CD4-positive, alpha-beta memory T cell (primary cell): ENCODE measurements at places on chromosomes 1 and 21. TPM values are rescaled to one million over a fixed set of nuclear protein-coding genes. Genes with fewer than 3 reads are reported as not detected.

GRCh38 chr1:208767816-208768215 lies 523.6 kb upstream of the PLXNA2 start:
- no peaks in the 10 kb centered on the region for H3K4me1 ChIP-seq
- H3K36me3 ChIP-seq = no peaks in the 10 kb centered on the region
- no peak overlapping the region for H3K27ac ChIP-seq
- H3K27me3 ChIP-seq = no peaks in the 10 kb centered on the region

DNA sequence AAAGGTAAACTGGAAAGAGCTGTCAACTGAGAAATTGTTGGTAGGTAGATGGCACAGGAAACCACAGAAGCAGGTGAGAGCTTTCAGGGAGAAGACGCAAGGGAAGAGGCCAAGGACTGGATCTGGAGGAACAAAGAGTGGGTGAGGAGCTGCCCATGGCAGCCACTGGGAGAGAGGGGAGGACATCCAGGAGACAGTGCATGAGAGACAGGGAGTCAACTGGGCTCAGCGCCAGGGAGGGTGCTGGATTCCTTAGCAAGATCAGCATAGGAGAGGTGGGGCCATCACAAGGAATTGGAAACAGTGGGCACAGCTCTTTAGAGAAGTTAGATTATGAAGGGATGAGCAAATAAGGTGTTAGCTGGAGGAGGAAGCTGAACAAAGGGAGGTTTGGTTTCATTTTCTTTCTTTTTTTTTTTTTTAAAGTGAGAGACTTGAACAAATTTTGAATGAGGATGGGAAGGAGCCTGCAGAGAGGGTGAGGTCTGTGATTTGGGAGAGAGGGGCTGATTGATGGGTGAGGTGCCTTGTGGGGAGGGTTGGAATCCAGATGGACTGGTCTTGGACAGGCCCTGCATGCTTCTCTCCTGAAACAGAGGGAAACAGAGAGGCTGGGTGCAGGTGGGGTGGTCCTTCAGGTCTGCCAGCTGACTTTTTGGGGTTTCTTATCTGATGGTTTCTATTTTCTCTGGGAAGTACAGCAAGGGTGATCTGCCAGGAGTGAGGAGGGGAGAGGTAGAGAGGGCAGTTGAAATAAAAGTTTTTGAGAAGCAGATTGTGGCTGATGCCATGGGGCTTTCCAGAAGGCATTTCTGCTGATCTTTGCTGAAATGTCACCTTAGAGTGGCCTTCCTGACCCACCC lies 5.4 kb downstream of the CYP4B1 start:
- no peaks in the 10 kb centered on the region for H3K36me3 ChIP-seq
- H3K4me1 ChIP-seq = no peaks in the 10 kb centered on the region
- no peak overlapping the region for H3K27ac ChIP-seq
- no peaks in the 10 kb centered on the region for H3K27me3 ChIP-seq
- H3K4me3 ChIP-seq = no peak overlapping the region

DNA sequence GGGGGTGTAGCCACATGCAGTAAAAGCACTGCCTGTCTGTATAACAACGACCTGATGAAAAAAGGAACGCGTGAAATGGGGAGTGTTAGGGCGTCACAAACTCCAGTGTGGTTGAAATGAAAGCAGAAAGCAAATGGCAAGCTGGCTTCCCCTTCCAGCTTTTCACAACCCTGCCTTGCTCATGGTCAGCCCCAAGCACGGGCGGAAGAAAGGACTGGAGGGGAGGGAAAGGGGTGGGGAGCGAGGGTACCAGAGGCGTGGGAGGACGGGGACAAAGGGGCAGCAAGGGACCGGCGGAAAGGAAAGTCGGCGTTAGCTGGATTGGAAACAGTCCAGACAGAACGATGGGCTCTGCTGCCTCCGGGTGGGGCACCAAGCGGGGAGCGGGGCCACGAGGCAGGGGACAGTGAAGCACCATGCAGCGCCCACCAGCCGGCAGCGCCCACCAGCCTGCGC lies 9.6 kb downstream of the VPS26C start:
- peak overlapping the region; percentile 65 for H3K4me3 ChIP-seq
- peak overlapping the region; percentile 74 for H3K27ac ChIP-seq
- H3K36me3 ChIP-seq = peaks cover 3% of the 10 kb centered on the region
- H3K27me3 ChIP-seq = no peaks in the 10 kb centered on the region
- H3K4me1 ChIP-seq = peaks cover 25% of the 10 kb centered on the region

DNA sequence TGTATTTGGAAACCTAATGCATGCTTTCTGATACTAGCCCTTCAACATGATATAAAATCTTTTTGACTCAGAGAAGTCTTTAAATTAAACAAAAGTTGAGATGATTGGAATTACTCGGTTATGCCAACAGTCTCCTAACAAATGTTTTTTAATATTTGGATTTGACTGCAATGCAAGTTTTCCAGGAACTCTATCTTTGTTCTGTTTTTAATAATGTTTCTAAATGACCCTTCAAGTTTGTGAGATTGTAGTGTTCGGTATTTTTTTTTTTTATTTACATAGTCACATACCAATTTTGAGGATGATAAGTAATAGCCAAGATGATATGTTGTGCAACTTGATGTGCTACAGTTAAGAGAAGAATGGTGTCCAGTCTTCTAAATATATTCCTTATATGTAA lies 258.0 kb downstream of the FMN2 start:
- H3K4me1 ChIP-seq = no peaks in the 10 kb centered on the region
- DNase-seq = no peak
- H3K27ac ChIP-seq = no peak overlapping the region

DNA sequence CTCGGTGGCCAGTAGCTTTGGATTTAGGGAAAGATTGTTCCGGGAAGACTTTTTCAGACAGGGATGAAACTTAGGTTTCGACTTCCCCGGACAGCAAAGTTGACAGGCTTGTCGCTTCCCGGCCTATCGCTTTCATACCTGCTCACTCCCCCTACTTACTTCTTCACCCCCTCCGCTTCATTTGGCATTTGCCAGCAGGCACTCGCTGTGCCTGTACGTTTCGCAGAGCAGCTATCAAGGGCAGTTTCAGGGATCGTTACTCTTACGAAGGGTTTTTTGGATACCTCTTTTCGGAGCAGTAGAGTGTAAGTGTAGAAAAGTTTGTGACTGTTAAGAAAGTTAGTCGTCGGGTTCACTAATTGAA lies 393 bp downstream of the BLZF1 start:
- peaks cover 6% of the 10 kb centered on the region for H3K36me3 ChIP-seq
- peaks cover 41% of the 10 kb centered on the region for H3K4me1 ChIP-seq
- H3K27me3 ChIP-seq = no peaks in the 10 kb centered on the region
- H3K4me3 ChIP-seq = peak overlapping the region; percentile 96
- H3K27ac ChIP-seq = peak overlapping the region; percentile 71

DNA sequence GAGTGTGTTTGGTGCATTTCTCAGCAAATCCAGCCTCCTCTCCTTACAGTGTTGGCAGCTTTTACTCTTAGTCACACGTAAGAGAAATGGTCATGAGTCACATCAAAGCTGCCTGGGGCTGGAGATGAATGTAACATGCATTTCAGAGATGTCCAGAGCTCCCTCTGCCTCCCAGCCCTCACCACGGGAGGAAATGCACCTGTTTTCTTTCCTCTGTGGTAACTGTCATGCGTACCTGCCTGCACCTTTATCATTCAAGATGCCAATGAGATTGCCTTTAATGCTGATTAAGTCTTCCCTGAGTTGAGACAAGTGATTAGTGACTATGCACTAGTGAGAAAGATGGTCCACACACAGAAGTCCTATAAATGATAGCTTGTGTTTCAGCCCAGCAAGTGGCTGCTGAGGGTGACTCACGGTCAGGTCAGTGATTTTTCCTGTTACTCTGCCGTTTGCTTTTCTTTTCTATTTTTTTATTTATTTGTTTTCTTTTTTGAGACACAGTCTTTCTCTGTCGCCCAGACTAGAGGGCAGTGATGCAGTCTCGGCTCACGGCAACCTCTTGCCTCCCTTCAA lies 277.3 kb upstream of the FMN2 start:
- no peak overlapping the region for H3K27ac ChIP-seq
- H3K4me3 ChIP-seq = no peak overlapping the region
- peak; percentile 5 for DNase-seq

DNA sequence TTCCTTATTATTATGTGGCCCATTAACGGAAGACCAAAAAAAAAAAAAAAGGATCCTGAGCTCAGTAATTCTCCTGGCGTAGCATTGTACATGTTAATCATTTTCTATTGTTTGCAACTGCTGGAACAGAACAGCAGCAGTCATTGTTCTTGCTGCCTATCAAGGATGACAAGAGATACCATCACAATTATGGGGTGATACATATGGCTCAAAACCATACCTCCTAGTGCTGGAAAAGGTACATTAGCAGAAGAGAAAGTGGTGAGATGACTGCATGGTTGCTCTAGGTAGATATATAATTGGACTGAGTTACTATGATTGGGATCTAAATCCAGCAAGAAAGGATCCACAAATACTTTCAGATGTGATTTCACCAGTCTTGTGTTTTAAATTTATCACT lies 13.3 kb upstream of the TLR5 start:
- H3K27ac ChIP-seq = no peak overlapping the region
- H3K36me3 ChIP-seq = no peaks in the 10 kb centered on the region
- no peak overlapping the region for H3K4me3 ChIP-seq
- H3K4me1 ChIP-seq = no peaks in the 10 kb centered on the region
- H3K27me3 ChIP-seq = no peaks in the 10 kb centered on the region
- no peak for DNase-seq

DNA sequence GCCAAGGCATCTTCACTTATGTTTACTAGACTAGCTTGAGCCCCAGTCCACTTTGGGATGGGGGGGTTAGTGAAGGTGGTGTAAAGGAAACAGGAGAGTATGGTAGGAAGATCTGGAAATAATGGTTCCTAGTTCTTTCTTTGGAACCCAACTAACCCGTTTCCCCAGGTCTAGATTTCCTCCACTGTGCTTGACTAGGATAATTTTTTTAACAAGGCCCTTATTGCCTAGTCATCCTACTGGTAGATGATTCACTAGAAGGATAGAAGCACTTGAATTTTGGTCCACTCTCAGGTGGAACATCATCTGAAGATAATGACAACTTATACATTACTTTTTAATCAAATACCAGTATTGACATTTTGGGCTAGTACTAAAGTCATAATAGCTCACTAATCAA lies 45.9 kb upstream of the MYOCOS start:
- DNase-seq = no peak
- no peak overlapping the region for H3K27ac ChIP-seq
- peaks cover 8% of the 10 kb centered on the region for H3K4me1 ChIP-seq
- H3K27me3 ChIP-seq = no peaks in the 10 kb centered on the region
- no peak overlapping the region for H3K4me3 ChIP-seq

DNA sequence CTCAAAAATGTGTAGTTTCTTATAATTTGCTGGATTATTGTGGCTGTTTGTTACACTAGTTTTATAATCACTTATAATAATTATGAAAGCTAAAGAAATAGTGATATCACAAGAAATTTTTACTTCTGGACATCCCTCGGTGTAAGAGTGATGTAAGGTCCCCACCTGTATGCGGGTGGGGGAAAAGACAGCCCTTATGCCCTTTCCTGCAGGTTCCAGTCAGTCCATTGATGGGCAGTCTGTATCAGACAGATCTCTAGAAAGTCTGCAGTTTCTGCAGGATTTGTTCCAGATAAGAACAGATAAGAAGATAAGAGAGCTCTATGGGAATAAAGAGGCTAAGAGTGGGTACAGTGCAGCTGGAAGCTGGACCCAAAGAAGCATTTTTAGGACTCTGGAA lies 89.3 kb downstream of the NTNG1 start:
- H3K27ac ChIP-seq = no peak overlapping the region
- DNase-seq = no peak
- H3K4me1 ChIP-seq = no peaks in the 10 kb centered on the region

GRCh38 chr1:8878448-8878697 lies at the start of gene ENO1:
TSS of gene ENO1 (minus strand) at chr1:8878686. CDS start at chr1:8874908, 3,778 bp downstream.
- H3K36me3 ChIP-seq = peaks cover 8% of the 10 kb centered on the region
- H3K4me3 ChIP-seq = peak within 1 kb of the TSS; percentile 73
- H3K27me3 ChIP-seq = no peaks in the 10 kb centered on the region
- DNase-seq = no peak
- H3K4me1 ChIP-seq = peaks cover 51% of the 10 kb centered on the region
- H3K27ac ChIP-seq = peak within 1 kb of the TSS; percentile 89

DNA sequence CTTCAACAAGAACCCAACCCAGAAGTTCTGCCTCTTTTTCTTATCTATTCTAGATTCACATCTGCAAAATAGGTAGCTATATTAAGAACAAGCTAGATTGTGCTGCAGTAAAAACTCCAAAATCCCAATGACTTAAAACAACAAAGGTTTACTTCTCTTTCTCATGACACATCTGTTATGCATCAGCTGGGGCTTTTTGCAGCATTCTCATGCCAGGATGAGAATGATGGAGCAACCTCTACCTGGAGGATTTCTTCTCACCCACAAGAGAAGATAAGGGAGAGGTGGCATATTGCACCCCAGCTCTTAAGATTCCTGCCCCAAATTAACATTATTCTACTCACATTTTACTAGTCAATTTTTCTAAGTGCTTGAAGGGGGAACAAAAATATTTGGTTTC lies 152.3 kb upstream of the SPAG17 start:
- H3K27ac ChIP-seq = no peak overlapping the region
- H3K27me3 ChIP-seq = no peaks in the 10 kb centered on the region
- DNase-seq = no peak
- H3K4me3 ChIP-seq = no peak overlapping the region
- H3K4me1 ChIP-seq = no peaks in the 10 kb centered on the region

GRCh38 chr1:162757476-162757875 lies 33.0 kb upstream of the HSD17B7 start:
- no peak for DNase-seq
- no peak overlapping the region for H3K4me3 ChIP-seq
- no peaks in the 10 kb centered on the region for H3K36me3 ChIP-seq

DNA sequence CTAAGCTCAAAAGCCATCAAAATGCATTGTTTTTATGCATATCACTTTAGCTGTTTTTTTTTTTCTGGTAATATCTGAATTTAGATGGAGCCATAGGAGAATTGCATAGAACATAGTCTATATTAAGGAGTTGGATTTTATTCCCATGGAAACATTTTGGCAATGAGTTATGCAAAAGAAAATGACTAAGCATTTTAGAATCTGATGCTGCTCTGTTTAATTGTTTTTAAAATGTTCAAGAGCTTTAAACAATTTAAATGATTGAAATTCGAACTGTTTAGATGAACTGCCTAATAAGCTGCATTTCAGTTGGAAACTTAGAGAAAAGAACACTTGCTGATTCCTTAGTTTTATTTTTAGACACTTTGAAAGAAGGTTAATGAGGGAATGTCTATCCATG lies 1531.5 kb upstream of the B3GALT2 start:
- no peak overlapping the region for H3K27ac ChIP-seq
- H3K4me3 ChIP-seq = no peak overlapping the region
- no peaks in the 10 kb centered on the region for H3K4me1 ChIP-seq
- DNase-seq = no peak

DNA sequence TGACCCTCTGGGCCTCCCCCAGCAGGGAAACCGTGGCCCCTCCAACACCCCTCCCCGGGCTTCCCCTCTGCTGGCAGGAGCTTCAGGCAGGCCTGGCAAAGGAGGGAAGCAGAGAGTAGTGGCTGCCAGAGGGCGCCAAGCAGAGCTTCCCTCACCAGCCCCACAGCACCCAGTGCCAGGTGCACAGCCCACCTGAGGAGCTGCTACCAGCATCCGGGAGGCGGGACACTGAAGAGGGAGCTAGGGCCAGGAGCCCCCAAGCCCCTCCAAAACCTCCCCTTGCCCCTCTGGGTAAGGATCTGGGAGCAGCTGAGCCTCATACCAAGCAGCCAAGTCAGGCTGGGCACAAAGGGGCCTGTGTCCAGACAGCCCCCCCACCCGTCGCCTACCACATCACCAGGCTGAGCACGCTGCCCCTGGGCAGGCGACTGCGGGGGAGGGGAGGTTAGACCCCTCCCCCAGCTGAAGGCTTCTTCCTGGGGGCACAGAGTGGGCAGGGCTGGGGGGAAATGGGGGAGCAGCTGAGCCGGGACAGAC lies 19.6 kb downstream of the CCDC24 start:
- no peaks in the 10 kb centered on the region for H3K27me3 ChIP-seq
- H3K4me1 ChIP-seq = no peaks in the 10 kb centered on the region
- H3K27ac ChIP-seq = no peak overlapping the region
- DNase-seq = no peak

The ABCA4 gene
- polyA plus RNA-seq = not detected

The LCE1E gene
- not detected for polyA plus RNA-seq

The TDRD10 gene
- polyA plus RNA-seq = not detected

The ADORA1 gene
- polyA plus RNA-seq = 0.10 TPM

The S100A14 gene
- not detected for polyA plus RNA-seq
